ENCODE measurements at places on chromosomes 16 and 17.
A peak's percentile ranks its signal among the peaks of the same experiment; 100 is the strongest.

GRCh38 chr17:54046570-54046969 lies 223.8 kb downstream of the KIF2B start:
- no peak for DNase-seq

DNA sequence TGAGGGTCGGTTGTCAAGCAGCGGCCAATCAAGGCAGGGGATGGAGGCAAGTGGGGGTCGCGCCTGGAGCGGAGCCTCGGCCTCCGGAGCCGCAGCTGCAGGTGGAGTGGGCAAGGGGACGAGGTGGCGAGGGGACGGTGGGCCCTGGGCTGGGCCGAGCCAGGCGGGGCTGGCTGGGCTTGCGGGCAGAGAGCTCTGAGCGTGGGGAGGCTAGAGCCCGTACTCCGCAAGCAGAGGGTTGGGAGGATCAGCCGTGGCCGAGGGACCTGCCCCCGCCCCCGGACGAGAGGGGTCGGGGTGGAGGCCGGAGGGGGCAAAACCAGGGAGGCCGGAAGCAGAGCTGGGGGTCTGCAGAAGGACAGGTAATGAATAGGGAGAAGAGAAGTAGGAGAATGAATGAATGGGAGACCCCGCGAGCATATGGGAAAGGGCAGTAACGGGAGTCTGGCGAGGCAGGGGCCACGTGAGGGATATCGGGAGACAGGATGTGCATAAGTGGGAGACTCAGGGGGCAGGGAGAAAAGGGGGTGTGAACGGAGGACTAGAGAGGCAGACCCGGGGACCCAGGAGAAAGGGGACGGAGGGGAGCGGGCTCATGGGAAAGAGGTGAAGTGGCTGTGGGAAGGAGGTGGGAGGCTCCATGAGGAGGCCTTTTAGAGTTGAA lies at the start of gene KATNB1:
Gene KATNB1, plus strand, starts transcription at position 16 of the 664 bp plus-strand sequence. CDS start 1,474 bp downstream, outside the sequence.
- peak; percentile 17 for DNase-seq

GRCh38 chr17:16456742-16457316 lies 35.2 kb downstream of the LRRC75A start:
- DNase-seq, result no peak

DNA sequence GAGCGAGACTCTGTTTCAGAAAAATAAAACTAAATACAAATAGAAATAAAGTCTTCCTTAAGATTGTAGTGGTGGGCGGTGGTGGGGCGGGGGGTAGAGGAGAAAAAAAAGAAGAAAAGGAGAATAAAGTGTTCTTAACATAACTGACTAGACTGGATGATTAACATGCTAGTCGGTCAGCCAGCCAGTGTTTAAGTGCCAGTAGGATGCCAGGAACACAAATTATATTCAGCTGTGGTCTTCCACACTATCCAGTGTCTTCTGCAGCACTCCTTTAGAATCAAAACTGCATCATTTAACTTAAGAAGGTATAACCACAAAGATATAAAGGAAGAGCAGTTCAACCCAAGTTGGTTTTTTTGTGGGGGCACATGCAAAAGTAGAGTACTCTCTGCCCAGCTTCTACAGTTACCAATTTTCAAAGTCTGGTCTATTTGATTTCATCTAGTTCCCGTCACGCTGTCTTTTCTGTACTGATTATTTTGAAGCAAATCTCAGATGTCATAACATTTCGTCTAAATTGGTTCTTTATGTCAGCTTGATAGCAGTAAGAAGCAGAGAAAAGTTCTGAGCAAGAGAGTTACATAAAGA lies 15.8 kb downstream of the HEATR3 start:
- peak; percentile 31 for DNase-seq

- no peak for DNase-seq
Observed at GRCh38 chr16:6549415-6549814, 783.2 kb upstream of the RBFOX1 start.

DNA sequence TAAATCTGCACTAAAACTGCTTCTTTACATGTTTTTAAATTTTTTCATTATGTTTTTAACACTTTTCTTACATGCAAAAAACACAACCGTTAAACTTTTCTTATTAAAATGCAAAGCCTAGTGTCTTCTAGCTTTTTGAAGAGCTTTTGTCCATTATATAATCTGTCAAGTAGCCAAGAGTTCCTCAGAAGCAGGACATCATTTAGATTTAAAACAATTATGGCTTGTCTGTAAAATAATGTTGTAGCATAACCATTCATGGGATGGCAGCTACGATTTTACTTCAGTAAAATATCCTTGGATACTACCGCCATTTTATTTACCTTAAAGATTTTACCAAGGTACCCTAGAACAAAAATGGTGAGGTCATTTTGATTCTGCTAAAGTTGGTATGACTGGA lies 2.8 kb downstream of the OMG start:
- DNase-seq, result no peak

GRCh38 chr16:15993946-15994665 lies 44.7 kb downstream of the ABCC1 start:
- DNase-seq, result peak; percentile 64

GRCh38 chr17:12104831-12105230 lies 84.2 kb downstream of the MAP2K4 start:
- no peak for DNase-seq

- DNase-seq, result no peak
Observed at GRCh38 chr16:55498101-55498500, 10.8 kb upstream of the LPCAT2 start.

GRCh38 chr17:80270836-80271235 lies 10.2 kb downstream of the RNF213 start:
- DNase-seq, result no peak

- peak; percentile 42 for DNase-seq
Observed at GRCh38 chr17:41919840-41920579, 1.3 kb upstream of the ACLY start.

GRCh38 chr17:13642188-13642587 lies 40.5 kb upstream of the HS3ST3A1 start:
- peak; percentile 57 for DNase-seq

- no peak for DNase-seq
Observed at GRCh38 chr17:66522591-66523272, 220.3 kb downstream of the PRKCA start.

DNA sequence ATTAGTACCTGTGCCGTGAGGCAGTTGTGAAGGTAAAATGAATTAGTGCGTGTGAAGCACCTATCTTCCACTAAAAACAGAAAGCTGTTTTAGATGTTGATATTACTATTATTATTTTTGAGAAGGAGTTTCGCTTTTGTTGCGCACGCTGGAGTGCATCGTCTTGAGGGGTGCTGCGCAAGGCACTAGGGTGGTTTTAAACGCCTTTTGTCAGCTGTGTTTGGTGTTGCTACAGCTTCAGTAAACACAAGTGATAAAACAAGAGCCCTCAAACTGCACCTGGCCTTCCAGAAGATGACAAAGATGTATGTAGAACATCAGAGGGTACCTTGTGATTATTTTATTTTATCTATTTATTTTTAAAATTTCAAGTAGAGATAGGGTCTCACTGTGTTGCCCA lies 38.2 kb downstream of the PLCG2 start:
- no peak for DNase-seq

- DNase-seq, result no peak
Observed at GRCh38 chr17:50170662-50171370, 5.0 kb downstream of the SGCA start.

DNA sequence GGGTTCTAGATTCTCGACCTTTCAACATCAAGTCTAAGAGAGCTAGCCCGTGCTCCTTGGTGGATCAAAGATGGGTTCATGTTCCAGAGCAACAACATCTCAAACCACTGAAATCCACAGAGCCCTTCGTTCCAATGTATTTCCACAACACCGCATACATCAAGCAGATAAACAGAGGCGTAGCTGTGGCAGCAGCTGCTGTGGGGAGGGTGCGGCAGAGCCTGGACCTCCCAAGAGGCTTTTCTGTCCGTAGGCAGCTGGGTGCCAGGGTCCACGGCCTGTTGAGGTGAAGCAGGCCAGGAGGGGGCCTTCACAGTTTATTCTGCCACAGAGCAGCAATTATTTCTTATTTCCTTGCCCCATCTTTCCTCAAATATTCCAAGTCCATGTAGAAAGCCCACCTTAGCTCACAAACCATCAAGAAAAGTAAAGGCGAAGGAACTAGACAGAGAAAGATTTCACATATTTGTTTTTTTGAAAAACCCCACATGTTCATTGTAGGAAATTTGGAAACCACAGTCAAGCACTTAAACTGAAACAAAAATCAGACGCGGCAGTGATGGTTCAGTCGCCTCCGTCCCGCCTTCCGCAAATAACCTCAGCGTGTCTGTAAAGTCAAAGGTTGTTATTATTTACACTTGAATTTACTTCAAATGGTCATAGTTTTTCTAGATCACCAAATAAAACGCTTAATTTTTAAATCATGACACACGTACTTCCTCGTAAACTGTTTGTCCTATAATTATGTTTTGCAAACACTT lies 144.6 kb upstream of the FOXF1 start:
- DNase-seq, result no peak

DNA sequence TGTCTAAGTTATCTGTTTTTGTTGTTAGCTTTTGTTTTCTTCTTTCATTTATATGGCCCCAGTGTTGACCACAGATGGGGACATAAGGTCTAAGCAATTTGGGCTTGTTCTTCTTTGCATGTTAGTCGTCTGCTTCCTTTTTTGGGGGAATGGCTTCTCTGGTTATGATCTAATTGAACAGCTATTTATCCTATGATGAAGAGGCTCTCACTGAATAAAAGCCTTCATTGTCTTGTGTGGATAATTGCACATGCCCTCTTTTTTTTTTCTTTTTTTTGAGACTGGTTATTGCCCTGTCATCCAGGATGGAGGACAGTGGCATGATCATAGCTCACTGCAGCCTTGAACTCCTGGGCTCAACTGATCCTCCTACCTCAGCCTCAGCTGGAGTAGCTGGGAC lies 13.7 kb downstream of the SMARCE1 start:
- DNase-seq, result peak; percentile 22

GRCh38 chr17:57257895-57258851 lies 1.9 kb downstream of the MSI2 start:
- no peak for DNase-seq

DNA sequence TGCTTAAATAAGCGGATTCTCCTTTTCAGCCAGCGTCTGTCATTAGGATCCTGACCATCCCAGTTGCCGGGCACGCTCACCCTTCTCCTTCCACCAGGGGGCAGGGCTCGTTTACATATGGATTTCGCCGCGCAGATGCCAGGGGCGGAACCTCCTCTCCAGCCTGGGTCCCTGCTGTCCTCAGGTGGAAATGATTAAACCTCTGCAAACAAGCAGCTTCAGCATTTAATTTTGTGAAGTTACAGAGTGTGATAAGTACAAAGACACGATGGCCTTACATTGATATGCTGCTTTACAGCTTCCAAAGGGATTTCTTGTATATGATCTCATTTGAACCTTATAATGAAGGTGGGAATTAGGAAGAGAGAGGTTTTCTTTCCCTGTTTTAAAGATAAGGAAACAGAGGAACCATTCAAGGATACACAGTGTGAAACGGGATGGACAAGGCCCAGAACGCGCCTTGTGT lies 3.9 kb upstream of the KRT28 start:
- DNase-seq, result peak; percentile 69

- no peak for DNase-seq
Observed at GRCh38 chr16:75947626-75948239, 221.4 kb upstream of the CPHXL start.

DNA sequence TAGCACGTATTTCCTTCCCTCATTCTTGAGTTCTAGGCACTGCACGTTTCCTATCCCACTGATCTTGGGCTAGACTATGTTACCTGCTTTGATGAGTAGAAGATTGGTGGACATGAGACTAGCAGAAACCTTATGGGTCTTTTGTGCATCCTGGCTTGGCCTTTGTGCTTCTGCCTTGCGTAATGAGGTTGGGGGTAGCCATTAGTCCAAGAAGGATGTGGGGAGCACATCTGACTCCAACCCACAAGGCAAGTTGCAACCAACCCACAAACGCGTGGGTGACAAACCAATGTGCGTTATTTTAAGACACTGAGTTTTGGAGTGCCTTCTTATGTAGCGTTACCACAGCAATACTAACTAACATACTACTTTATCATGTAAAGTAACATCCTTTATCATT lies 180.4 kb upstream of the IRX5 start:
- no peak for DNase-seq

- no peak for DNase-seq
Observed at GRCh38 chr16:23869052-23869451, 33.3 kb downstream of the PRKCB start.

GRCh38 chr16:57270221-57271062 lies 14.0 kb downstream of the PLLP start:
- no peak for DNase-seq

GRCh38 chr16:65125871-65126270 lies 4.0 kb upstream of the CDH11 start:
- peak; percentile 38 for DNase-seq

DNA sequence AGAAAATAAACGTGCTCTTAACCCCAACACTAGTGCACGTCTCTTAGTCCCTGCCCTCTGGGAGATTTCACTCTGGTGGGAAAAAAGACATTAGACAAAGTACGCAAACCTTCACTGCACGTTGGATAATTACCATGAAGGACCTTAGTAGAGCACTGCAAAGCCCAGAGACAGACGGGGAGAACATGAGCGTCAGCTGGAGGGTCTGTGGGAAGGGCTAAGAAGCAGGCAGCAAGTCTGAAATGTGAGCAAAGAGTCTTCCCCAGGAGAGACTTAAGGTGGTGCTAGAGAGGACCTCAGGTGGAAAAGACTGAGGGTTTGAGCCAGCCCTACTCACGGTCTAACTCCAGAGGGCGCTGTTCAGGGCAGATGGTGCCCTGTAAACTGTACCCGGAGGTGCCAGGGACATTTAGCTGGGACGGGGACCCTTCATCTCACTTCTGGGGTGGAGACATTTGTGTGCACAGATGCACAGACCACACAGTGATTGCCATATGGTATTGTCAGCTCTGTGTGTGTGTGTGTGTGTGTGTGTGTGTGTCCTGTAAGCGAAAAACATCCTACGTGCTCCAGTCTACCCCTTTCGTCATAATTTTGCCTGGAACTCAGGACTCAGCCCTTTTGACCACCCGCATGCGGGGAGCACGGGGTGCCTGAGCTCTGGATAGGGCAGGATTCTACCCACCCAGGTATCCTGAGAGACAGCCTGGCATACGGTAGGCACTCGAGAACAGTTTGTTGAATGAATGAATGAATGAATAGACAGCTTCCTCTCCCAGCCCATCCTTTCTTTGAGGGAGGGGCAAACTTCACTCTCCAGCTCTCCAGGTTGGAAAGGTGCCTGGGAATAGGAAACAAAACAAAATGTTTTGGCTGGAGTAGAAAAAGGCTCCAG lies 10.1 kb upstream of the STAC2 start:
- DNase-seq, result peak; percentile 45

DNA sequence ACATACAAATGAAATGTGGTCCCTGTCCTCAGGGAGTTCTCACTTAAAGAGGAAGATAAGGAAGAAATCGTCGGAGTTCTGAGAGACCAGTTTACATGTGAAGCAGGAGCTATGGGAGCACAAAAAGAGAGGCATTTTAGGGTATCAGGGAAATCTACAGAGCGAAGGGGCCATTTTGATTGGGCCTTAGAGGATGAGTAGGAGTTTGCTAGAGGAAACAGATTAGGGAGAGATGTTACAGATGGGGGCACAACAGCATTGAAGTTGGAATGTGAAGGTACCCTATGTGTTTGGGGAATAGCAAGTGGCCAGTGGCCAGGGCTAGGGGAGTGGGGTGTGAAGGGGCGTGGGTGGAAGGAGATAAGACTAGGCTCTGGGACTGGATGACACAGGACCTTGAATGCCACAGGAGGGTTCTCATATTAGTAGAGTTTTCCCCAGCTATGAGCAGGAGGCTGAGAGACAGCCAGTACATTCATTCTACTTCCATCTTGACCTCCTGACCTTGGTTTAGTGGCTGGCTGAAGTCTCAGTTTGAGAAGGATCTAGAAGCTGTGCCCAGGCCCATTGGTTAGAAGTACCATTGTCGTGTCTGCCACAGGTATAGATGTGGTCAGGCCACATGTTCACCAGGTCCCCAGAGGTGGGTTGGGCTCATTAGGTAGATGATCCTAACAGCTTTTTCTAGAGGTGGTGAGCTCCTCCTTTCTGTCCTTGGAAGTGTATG lies 34.8 kb downstream of the CPNE2 start:
- no peak for DNase-seq

- DNase-seq, result no peak
Observed at GRCh38 chr17:36703860-36704266, 102.5 kb downstream of the MRM1 start.

All from AG10803 (cell line).